ENCODE measurements at places on chromosomes 16 and 17. TPM values are rescaled to one million over a fixed set of nuclear protein-coding genes. Genes with fewer than 3 reads are reported as not detected.

DNA sequence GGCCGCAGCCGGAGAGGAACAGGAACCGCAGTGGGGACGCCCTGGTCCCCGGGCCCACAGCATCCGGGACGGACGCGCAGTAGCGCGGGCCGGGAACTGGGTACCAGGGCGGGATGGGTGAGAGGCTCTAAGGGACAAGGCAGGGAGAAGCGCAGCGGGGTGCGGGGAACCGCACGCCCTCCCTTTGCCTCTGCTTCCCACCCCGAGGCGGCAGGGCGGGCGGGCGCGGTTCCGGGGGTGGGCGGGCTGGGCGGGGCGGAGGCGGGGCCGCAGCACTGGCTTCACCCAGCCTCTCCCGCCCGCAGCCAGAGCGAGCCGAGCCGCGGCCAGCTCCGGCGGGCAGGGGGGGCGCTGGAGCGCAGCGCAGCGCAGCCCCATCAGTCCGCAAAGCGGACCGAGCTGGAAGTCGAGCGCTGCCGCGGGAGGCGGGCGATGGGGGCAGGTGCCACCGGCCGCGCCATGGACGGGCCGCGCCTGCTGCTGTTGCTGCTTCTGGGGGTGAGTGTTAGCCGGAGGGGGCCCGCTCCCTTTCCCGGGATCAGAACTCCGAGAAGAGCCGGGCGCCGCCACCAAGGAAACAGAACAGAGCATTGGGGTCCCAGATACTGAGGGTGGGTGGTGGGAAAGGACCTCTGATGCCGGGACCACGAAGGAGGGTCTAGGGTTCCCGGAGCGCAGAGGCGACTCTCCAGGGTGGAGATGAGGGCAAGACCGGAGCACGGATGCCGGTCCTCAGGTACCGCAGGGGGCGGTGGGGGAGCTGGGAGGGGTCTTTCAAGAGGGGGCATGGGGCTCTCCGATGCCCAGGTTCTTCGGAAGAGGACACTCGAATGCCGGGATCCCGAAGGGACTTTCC, at the start of gene NGFR:
TSS of gene NGFR (plus strand) at position 308 of the 856 bp plus-strand sequence. CDS start at position 433, 125 bp downstream.
- H3K4me3 ChIP-seq: peak within 1 kb of the TSS; percentile 24
- H3K27ac ChIP-seq: peak within 1 kb of the TSS; percentile 58
- H3K4me1 ChIP-seq: peaks cover 14% of the 10 kb centered on the region
- DNase-seq: no peak

DNA sequence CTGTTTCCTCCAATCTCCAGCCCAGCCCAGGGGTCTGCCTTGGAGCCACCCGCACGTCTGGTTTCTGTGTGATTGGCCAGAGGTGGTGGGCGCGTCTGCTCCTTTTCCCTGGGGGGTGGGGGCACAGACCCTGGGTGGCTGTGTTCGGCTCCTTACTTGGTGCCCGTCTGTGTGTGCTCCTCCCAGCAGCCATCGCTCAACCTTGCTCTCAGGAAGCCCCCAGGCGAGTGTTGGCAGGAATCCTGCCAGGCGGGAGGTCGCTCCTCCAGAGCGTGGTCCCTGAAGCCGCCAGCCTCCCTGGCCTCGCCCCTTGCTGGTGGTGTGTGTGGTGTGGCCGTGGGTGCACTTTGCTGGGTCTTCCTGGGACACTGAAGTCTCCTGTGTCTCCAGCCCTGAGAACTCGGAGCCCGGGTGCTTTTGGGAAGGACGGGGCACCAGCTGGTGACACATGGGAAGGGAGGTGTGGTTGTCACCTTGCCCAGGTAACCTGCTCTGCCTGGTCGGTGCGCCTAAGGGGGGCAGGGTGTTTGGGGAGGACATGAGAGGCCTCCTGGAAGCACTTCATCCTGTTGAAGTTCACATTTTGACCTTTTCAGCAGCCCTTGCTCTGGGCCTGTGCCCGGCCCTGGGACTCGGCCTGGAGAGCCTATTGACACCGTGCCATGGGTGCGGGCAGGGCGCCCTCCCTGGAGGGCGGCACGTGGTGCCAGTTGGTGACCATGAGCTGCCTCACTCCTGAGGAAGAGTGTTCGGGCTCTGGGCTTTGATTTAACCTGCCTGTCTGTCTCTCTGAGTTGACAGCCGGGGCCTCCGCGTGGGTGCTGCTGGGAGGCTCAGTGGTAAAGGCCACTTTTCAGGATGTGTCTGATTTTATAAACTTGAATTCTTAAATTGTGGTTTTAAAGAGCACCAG, 49.0 kb upstream of the ZNF750 start:
- no peak for DNase-seq
- H3K4me1 ChIP-seq: no peaks in the 10 kb centered on the region
- no peaks in the 10 kb centered on the region for H3K36me3 ChIP-seq
- H3K27me3 ChIP-seq: no peaks in the 10 kb centered on the region
- no peak overlapping the region for H3K27ac ChIP-seq

Gene NACA2
- total RNA-seq: not detected

GRCh38 chr17:63277629-63278028, 168.5 kb downstream of the CYB561 start:
- DNase-seq: no peak
- no peaks in the 10 kb centered on the region for H3K36me3 ChIP-seq
- H3K27me3 ChIP-seq: no peaks in the 10 kb centered on the region
- H3K27ac ChIP-seq: no peak overlapping the region

DNA sequence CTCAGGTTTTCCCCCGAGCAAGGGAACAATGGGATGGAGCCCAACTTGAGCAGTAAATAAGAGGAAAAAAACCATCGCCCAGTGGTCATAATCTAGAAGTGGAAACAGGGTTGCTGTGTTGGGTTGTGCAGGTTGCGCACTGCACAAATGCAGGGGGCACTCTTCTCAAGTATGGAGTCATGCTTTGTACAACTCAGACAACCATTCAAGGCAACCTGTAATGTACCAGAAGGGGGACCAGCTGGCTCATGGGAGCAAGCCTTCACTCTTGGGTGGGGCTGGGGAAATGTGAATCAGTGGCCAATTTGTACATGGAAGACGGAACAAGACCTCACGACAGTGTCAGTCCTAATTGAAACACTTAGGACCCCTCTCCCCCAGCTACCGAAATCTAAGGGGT, 23.9 kb upstream of the LITAF start:
- DNase-seq: no peak
- no peaks in the 10 kb centered on the region for H3K36me3 ChIP-seq
- no peak overlapping the region for H3K27ac ChIP-seq
- no peaks in the 10 kb centered on the region for H3K4me1 ChIP-seq

Gene ZNF205
- total RNA-seq: 18.0 TPM

GRCh38 chr17:65395924-65396323, 165.5 kb downstream of the AXIN2 start:
- no peak for DNase-seq
- H3K4me1 ChIP-seq: no peaks in the 10 kb centered on the region
- H3K4me3 ChIP-seq: no peak overlapping the region
- no peaks in the 10 kb centered on the region for H3K27me3 ChIP-seq
- H3K36me3 ChIP-seq: no peaks in the 10 kb centered on the region
- no peak overlapping the region for H3K27ac ChIP-seq

- H3K4me3 ChIP-seq: no peak overlapping the region
- no peaks in the 10 kb centered on the region for H3K36me3 ChIP-seq
- no peaks in the 10 kb centered on the region for H3K4me1 ChIP-seq
- no peaks in the 10 kb centered on the region for H3K27me3 ChIP-seq
Measured at GRCh38 chr16:27458258-27458657, 56.3 kb downstream of the IL21R start.

- H3K4me1 ChIP-seq: no peaks in the 10 kb centered on the region
- H3K27me3 ChIP-seq: no peaks in the 10 kb centered on the region
- H3K4me3 ChIP-seq: no peak overlapping the region
- peak; percentile 48 for DNase-seq
Measured at GRCh38 chr17:32281011-32281451, 15.4 kb downstream of the RHBDL3 start.

DNA sequence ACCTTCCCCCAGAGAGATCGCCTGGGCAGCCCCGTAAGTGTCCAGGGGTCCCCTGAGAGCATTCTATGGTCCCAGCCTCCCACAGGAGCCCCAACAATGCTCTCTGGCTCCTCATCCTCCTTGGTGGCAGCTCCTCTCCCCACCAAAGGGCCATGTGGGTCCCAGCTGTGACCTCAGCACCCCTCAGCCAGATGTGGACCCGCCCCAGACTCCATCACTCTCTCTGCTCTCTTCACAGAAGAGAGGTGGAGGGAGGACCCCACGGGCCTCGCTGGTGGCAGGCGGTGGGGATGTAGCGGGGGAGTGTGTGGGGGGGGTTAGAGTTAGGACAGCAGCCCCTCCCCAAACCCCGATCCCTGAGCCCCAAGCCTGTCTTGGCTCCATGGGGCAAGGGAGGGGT, 41.0 kb downstream of the SOCS3 start:
- no peak overlapping the region for H3K27ac ChIP-seq
- H3K36me3 ChIP-seq: no peaks in the 10 kb centered on the region
- H3K4me3 ChIP-seq: no peak overlapping the region

Gene TMIGD1
- not detected for total RNA-seq

- H3K36me3 ChIP-seq: no peaks in the 10 kb centered on the region
- H3K27me3 ChIP-seq: no peaks in the 10 kb centered on the region
- H3K27ac ChIP-seq: peak overlapping the region; percentile 63
- no peak overlapping the region for H3K4me3 ChIP-seq
Measured at GRCh38 chr16:88936008-88936555, 40.9 kb downstream of the CBFA2T3 start.

- no peaks in the 10 kb centered on the region for H3K27me3 ChIP-seq
- H3K36me3 ChIP-seq: no peaks in the 10 kb centered on the region
- no peak overlapping the region for H3K27ac ChIP-seq
- H3K4me3 ChIP-seq: no peak overlapping the region
Measured at GRCh38 chr16:81583893-81584631, 139.5 kb downstream of the CMIP start.

Gene KCNAB3
- total RNA-seq: 3.4 TPM

- DNase-seq: no peak
- H3K27ac ChIP-seq: no peak overlapping the region
- H3K36me3 ChIP-seq: no peaks in the 10 kb centered on the region
Measured at GRCh38 chr16:23908790-23909189, 73.0 kb downstream of the PRKCB start.

Gene INO80E
- 4.1 TPM for total RNA-seq

Gene TMC8
- total RNA-seq: 3.9 TPM

DNA sequence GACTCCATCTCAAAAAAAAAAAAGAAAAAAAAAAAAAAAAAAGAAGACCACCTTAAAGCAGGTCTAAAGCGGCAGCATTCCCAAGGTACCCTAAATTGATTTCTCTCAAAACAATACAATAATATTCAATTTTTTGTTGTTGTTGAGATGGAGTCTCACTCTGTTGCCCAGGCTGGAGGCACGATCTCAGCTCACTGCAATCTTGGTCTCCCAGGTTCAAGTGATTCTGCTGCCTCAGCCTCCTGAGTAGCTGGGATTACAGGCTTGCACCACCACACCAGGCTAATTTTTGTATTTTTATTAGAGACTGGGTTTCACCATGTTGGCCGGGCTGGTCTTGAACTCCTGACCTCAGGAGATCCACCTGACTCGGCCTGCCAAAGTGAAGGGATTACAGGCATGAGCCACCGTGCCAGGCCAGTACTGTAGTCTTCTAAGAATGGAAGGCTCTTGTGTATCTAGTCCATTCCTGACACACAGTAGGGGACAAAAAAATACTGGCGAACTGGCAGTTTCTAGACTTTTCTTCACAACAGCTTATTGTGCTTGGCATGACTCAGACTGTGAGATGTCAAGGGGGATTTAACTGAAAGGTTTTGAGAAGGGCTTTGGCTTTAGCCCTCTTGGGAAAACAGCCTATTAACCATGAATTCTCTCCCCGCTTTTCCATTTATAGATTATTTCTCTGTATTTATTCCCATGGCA, 17.3 kb downstream of the CDR2 start:
- H3K4me1 ChIP-seq: no peaks in the 10 kb centered on the region
- no peak for DNase-seq
- H3K27me3 ChIP-seq: no peaks in the 10 kb centered on the region
- no peak overlapping the region for H3K27ac ChIP-seq

GRCh38 chr17:75814900-75815373, 29.3 kb downstream of the UNC13D start:
- no peaks in the 10 kb centered on the region for H3K27me3 ChIP-seq
- H3K36me3 ChIP-seq: no peaks in the 10 kb centered on the region
- no peaks in the 10 kb centered on the region for H3K4me1 ChIP-seq
- H3K4me3 ChIP-seq: no peak overlapping the region
- no peak for DNase-seq

GRCh38 chr17:51612692-51613091, 352.3 kb downstream of the UTP18 start:
- H3K4me1 ChIP-seq: no peaks in the 10 kb centered on the region
- no peak overlapping the region for H3K27ac ChIP-seq
- DNase-seq: no peak

Gene GRAP
- 17.9 TPM for total RNA-seq

GRCh38 chr16:50678531-50678930, 2.6 kb downstream of the SNX20 start:
- no peaks in the 10 kb centered on the region for H3K27me3 ChIP-seq
- H3K4me3 ChIP-seq: no peak overlapping the region
- no peaks in the 10 kb centered on the region for H3K36me3 ChIP-seq
- H3K4me1 ChIP-seq: no peaks in the 10 kb centered on the region
- H3K27ac ChIP-seq: no peak overlapping the region

GRCh38 chr16:82810077-82810476, 183.3 kb downstream of the CDH13 start:
- H3K4me1 ChIP-seq: no peaks in the 10 kb centered on the region
- DNase-seq: no peak
- H3K27ac ChIP-seq: no peak overlapping the region
- H3K27me3 ChIP-seq: no peaks in the 10 kb centered on the region
- no peaks in the 10 kb centered on the region for H3K36me3 ChIP-seq

DNA sequence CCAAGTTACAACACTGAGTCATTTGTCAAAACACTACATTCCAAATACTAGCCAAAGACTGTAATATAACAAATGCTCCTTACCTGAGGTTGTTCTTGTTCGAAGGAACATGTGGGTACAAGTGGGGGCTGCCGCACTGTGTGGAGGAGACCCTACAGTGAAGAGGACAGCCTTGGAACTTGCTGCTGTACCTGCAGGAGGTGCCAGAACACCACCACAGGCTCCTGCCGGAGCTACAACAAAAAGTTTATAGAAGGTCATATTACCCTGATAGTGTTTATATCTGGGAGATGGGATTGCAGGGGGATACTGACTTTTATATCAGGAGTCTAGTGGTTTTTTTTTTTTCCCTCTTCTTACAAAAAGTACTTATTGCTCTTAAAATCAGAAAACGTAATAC, 37.8 kb upstream of the ALDH3A1 start:
- no peaks in the 10 kb centered on the region for H3K27me3 ChIP-seq
- H3K4me3 ChIP-seq: no peak overlapping the region
- DNase-seq: no peak
- H3K36me3 ChIP-seq: no peaks in the 10 kb centered on the region
- H3K4me1 ChIP-seq: no peaks in the 10 kb centered on the region

Gene PIPOX
- total RNA-seq: 1.0 TPM

DNA sequence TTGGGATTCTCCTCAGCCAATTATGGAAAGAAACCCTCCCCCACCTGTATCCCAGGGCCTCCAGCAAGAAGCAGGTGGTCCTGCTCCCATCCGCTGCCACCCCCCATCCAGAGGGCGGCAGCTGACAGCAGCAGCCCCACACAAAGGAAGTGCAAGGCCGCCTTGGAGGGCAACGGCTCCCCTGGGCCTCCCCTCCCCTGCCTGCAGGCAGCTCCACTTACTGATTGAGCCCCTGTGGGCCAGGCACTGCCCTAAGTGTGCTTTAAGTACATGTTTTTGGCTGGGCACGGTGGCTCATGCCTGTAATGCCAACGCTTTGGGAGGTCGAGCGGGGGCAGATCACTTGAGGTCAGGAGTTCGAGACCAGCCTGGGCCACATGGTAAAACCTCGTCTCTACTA, 257.6 kb downstream of the PARN start:
- H3K4me3 ChIP-seq: no peak overlapping the region
- no peak for DNase-seq
- no peak overlapping the region for H3K27ac ChIP-seq
- H3K4me1 ChIP-seq: no peaks in the 10 kb centered on the region
